ENCODE measurements at places on chromosomes 7 and 10.

- DNase-seq = no peak
Measured at GRCh38 chr7:104397442-104397841, 69.0 kb downstream of the LHFPL3 start.

- DNase-seq = no peak
Measured at GRCh38 chr10:119780879-119781480, 55.1 kb downstream of the INPP5F start.

DNA sequence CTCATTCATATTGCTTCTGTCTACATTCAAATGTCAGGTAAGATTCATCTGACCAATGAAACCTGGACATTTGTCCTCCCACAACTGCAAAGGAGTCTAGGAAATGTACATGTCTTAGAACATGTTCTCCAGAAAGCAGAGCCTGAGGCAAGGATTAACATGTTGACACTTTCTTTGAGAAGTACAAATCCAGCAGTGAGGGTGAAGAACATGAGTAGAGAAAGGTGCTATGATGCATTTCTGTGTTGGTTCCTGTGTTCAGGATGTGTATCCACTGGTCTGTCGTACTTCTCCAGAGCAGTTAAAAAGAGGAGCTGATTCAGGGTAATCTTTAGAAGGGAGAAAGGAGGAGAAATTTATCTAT, 146.0 kb upstream of the AGR3 start:
- no peak for DNase-seq

- DNase-seq = no peak
Measured at GRCh38 chr7:34677491-34677890, 19.5 kb downstream of the NPSR1 start.

GRCh38 chr10:69939061-69939460, 113.6 kb upstream of the MACROH2A2 start:
- no peak for DNase-seq

- no peak for DNase-seq
Measured at GRCh38 chr10:104321725-104322415, 16.4 kb downstream of the ITPRIP start.

- DNase-seq = no peak
Measured at GRCh38 chr7:1767524-1767923, 97.4 kb downstream of the ELFN1 start.

DNA sequence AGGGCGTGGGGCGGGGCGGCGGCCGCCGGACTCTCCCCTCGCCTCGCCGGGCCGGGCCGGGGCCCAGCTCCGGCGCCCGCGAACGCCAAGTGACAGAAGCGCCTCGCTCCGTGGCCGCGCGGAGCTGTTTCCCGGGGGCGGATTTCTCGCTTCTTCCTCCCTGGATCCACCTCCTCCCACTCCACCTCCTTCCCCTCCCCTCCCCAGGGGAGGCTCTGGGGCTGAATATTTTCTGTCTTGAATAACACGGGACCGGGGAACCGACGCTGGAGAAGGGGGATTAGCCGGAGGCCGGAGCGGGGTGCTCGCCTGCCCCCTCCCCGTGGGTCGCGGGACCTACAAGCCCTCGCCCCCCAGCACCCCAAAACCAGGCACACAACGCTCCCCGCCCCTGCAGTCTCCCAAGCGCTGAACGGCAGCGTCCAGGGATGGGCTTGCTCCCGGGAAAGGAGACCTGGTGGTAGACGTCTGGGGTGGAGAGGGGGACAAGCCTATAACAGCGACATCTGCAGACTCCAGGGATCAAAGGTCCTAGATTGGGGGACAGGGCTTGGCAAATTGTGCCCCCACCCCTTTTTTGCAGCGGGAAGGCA, at the start of gene ARHGAP21:
ARHGAP21 (minus strand) TSS at position 100 of the 593 bp plus-strand sequence. CDS start 1,988 bp downstream, outside the sequence.
- DNase-seq = no peak

GRCh38 chr7:2037808-2038522, 194.8 kb downstream of the MAD1L1 start:
- no peak for DNase-seq

- DNase-seq = no peak
Measured at GRCh38 chr10:1475771-1476454, 261.4 kb downstream of the ADARB2 start.

- no peak for DNase-seq
Measured at GRCh38 chr10:46198516-46198915, 88.3 kb upstream of the ANTXRL start.

GRCh38 chr7:132080967-132081668, 495.2 kb downstream of the PLXNA4 start:
- DNase-seq = no peak

DNA sequence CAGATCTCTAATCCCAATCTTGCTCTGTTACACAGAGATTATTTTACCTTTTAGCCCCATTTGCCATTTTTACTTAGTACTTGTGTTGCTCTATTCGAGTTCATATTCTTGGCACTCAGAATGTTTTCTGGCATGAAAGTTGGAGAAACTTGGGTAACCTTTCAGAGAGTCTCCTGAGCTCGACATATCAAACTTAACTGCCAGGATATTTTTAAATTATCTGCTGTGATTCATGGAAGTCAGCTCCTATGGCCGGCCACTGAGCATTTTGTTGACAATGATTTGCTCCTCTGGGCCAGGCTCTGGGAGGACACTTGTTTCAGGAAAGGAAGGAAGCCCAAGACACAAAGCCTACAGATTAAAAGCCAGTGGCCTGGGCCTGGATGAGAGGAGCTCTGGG, 396.7 kb downstream of the TNS3 start:
- no peak for DNase-seq

- DNase-seq = no peak
Measured at GRCh38 chr10:92822060-92822634, 26.2 kb upstream of the EXOC6 start.

DNA sequence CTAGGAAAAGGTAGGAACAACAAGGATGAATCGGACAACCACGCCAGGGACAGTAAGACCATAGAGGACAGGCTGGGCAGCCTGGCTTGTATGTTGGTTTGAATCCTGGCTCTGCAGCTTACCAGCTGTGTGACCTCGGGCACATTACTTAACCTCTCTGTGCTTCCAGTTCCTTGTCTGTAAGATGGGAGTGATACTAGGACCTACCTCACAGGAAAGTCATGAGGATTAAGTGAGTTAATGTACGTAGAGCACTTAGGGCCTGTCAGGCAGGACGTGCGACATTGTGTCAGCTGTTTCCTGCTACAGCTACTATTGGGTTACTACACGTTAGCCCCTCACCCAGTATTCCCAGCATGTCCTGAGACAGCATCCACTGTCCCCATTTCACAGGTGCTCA, 32.1 kb downstream of the PLAC9 start:
- no peak for DNase-seq

- DNase-seq = no peak
Measured at GRCh38 chr10:114911052-114911711, 26.8 kb upstream of the TRUB1 start.

DNA sequence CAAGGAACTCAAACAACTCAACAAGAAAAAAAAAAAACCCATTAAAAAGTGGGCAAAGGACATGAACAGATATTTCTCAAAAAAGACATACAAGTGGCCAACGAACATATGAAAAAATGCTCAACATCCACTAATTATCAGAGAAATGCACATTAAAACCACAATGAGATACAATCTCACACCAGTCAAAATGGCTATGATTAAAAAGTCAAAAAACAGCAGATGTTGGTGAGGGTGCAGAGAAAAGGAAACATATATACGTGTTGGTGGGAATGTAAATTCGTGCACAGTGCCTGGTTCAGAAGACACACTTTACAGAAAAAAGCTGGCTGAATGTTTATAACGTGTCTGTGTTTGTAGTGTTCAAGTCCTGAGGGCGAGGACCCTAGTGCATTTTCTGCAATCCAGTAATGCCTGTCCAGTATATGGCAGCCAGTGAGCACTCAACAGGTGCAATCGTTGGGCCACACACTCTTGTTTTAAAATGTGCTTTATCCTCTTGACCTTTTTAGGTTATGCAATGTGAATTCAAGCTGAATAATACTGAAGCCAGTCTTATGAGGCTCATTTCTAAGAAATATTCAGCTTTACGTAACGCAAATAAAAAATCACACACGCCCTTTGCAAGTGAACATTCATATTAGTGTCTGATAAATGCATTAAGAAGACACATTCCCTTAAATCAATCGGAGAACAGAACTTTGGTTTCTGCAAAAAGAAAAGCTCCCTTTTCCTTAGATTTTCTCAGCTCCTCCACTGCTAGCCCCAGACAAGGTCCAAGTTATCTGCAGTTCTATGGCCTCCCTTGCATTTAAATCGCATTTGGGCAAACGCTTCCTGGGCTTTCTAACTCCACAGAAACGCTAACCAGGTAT, 813 bp upstream of the MTURN start:
- no peak for DNase-seq

- DNase-seq = no peak
Measured at GRCh38 chr7:111429781-111430180, 132.5 kb downstream of the IMMP2L start.

GRCh38 chr10:116211682-116212081, 61.3 kb downstream of the GFRA1 start:
- DNase-seq = no peak

- DNase-seq = no peak
Measured at GRCh38 chr7:100022621-100023020, 7.2 kb downstream of the ZKSCAN1 start.

- DNase-seq = no peak
Measured at GRCh38 chr7:42071372-42072261, 165.4 kb downstream of the GLI3 start.

DNA sequence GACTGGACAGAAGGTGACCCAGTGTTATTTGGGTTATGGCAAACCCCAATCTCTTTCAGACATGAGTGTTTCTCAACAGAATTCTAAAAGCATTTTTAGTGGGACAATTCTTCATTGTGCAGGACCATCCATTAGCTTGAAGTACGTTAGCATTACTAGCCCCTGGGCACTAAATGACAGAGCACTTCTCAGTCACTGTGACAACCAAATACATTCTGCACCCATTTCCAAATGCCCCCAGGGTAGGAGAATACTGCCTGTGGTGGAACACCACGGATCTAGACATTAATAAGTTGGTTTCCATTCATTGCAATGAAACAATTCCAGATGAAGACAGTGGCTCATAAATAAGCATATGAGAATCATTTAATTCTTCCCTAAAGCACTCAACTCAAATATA, 102.4 kb upstream of the FRMD4A start:
- DNase-seq = no peak

GRCh38 chr10:63206576-63206975, 73.4 kb downstream of the NRBF2 start:
- DNase-seq = no peak

DNA sequence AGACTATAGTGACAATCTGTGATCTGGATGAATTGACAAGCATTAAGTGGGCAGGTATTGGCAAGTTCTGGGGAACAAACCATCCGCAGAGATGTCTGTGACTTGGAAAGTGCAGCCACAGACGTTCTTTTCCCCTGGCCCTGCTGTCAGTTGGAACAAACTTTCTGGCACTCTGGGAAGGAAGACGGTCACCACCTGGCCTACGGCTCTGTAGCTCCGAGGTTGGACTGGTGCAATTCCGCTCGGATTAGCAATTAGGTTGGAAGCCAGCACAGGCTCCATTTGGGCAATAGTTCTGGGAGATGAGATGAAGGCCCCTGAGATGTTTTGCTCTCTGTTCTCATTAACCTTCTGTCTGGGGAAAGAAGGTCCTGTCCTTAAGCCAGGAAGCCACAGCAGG, 437.5 kb downstream of the CALN1 start:
- no peak for DNase-seq

DNA sequence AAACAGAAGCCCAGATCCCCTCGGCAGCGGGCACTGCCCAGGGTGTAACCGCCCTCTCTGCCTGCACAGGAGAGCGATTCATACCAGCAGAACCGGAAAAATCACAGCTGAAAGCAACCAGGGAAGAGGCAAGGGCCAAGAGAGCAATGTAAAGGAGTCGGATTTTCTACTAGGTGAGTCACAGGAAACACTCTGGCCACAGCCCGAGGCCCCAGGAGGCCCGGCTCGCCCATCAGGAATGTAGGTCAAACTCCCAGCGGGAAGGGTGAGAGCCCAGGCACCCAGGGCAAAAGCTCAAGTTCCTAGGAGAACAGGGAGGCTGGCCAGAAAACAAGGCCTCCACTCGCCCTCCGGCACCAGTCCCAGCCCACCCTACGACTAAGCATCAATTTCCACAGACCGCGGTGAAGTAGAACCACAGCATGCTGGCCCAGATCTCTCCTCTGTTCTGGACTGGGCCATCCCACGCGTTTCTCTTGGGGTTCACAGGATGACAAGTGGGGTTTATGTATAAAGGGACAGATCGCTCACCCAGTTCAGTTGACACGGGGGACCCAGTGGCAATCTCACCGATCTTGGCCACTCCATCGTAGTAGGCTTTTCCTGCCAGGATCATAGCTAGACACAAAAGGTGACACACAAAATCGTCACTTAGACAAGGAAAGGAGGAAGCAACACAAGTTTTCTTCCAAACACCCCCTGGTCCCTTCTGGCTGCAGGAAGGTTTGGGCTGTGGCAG, 46.2 kb downstream of the BAIAP2L1 start:
- DNase-seq = no peak

DNA sequence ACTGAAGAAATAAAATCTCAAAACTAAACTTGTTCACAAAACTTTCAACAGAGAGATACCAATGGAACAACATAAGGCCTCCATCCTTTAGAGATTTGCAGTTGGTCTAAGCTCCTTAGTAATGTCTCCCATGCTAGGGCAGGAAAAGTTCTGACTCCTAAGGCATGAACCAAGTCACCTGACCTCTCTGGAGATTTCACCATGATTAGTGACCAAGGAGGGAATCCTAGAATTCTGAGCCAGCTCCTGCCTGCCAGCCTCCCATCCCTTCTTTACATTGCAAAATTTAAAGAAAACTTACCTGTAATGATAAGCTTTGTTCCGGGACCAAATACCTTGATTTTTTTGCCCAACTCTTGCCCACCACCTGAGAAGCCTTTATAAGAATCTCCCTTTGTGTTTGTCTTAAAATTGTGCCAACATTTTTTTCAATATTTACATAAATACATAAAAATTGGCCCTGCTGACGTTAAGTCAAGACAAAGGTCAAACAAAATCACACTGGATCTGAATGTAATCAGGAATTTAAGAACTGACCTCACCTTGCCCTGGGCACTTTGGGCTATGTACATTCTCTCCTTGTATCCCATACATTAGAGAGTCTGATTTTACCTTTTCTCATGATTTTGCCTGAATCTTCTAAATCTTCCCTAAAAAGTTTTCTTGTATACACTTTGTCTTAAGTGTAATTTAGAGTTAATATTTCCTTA, at the start of gene TARP:
TARP (minus strand) TSS at position 351 of the 710 bp plus-strand sequence.
- no peak for DNase-seq

All from stimulated activated CD8-positive, alpha-beta memory T cell treated with anti-CD3 and anti-CD28 coated beads, Interleukin-4, amount 100 ng/mL, for 4 hours (primary cell).